ENCODE measurements at places on chromosomes 16 and 17.

DNA sequence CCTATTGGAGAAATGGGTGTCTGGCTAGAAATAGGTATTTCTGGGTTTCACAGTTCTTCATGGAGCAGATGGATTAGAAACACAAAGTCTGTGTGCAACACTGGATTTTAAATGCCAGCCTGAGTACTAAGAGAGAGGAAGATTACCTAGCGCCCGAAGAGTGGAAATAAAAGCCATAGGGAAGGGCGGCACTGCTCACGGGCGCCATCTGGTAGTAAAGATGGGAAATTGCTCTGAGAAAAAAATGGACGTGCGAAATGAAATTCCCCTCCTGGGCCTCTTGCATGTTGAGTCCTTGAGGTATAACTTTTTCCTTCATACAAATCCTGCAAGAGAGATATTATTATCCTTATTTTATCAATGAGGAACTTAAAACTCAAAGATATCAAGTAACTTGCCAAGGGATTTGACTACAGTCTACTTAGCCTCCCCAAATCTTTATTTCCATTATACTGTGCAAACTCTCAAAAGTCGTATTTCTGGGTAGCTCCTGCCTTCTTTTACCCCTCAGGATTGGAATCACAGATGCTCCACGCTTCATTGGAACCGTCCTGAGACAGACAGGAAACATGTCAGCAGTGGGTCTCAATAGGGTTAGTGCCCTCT, 72.8 kb downstream of the MMD start:
- peak; percentile 59 for DNase-seq

- DNase-seq: no peak
These were observed 11.3 kb downstream of the HS3ST3A1 start for GRCh38 chr17:13590441-13590840.

GRCh38 chr17:8489841-8490240, 54.2 kb downstream of the NDEL1 start:
- DNase-seq: no peak

DNA sequence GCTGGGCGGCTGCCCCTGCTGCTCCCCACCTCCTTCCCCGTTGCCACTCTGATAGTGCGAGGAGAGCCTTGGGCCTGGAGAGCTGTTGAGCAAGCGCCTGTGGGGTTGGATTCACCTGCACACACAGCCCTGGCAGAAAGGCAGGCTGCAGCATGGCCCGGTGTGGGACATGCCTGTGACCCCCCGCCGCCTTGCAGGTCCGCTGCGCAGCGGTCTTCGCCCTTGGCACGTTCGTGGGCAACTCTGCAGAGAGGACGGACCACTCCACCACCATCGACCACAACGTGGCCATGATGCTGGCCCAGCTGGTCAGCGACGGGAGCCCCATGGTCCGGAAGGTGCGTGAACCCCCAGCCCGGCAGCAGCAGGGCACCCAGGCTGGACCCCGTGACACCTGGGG, 106.8 kb upstream of the CHMP6 start:
- peak; percentile 5 for DNase-seq

GRCh38 chr16:11587643-11588247, 1.0 kb upstream of the LITAF start:
- DNase-seq: no peak

DNA sequence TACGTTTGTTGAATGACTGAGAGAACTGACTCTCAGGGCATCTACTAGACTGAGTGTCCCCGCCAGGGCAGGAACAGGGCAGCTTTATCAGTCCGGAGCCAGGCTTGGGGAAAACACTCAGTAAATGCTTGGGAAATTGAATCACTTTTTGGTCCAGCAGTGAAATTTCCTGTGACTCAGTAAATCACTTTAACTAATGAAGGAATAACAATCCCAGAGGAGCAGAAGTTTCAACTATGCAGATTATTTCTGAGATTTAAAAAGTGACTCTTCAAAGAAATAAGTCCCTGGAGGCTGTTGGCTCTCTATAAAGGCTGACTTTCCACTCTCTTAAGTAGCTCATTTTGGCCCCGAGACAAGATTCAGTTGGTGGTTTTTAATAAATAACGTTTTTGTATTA, 101.8 kb downstream of the FOXL1 start:
- DNase-seq: no peak

GRCh38 chr16:1312903-1313302, 3.5 kb downstream of the UBE2I start:
- DNase-seq: no peak

GRCh38 chr17:62693616-62694409, 66.3 kb downstream of the MRC2 start:
- no peak for DNase-seq

DNA sequence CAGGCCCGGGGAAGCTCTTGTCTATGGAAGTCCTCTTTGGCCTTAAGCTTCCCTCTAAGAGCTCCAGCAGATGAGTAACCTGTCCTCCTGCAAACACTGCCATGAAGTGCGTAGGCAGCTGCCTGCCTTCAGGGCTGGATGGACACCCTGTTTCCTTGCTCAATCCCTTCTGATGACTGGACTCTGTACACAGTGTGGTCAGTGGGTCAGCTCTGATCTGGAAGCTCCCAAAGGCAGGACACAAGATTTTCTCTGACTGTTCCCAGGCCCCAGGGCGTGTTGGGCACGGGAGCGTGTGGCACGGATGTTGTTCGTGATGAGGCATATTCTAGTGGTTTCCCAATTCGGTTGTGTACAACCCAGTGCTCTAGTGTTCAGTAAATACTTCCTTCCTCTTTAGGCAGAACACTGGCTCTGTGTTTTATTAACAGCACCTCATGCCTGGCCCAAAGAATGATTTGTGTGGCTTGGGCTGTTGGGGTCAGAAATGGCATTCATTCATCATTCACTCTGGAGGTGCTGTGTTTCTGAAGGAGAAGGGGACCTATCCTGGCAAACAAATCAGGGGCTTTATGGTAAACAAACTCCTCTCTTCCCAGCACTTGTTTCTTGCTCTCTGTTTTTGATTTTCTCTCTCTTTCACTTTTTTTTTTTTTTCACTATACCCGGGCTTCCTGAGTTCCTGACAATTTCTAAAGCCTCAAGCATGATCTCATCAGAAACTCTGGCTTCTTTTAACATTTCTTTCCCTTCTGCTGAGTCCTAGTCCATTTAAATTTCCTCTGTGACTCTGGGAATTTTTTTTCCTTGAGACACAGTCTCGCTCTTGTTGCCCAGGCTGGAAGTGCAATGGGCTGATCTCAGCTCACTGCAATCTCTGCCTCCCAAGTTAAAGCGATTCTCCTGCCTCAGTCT, 12.0 kb upstream of the RNF157 start:
- DNase-seq: no peak

DNA sequence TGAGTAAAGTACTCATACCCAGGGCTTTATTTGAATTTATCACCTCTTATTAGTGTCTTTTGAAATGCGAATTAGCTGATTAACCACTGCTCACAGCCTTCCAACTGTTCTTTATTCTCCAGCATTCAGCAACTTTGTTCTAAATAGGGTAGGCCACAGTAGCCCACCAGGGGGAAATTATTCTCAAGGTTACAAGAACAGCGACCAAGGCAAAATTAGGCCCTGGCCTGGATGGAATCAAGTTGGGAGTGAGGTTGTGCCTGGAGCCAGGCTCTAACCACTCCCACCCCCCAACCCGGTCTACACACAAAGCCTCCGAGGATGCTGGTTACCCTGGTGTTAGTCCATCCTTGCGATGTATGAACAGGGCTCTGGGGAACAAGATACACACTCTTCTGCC, 245.5 kb downstream of the STX8 start:
- DNase-seq: peak; percentile 69

GRCh38 chr16:67260426-67261063, 11.8 kb downstream of the SLC9A5 start:
- DNase-seq: peak; percentile 62

- no peak for DNase-seq
These were observed 298.3 kb downstream of the CDH11 start for GRCh38 chr16:64823481-64824075.

DNA sequence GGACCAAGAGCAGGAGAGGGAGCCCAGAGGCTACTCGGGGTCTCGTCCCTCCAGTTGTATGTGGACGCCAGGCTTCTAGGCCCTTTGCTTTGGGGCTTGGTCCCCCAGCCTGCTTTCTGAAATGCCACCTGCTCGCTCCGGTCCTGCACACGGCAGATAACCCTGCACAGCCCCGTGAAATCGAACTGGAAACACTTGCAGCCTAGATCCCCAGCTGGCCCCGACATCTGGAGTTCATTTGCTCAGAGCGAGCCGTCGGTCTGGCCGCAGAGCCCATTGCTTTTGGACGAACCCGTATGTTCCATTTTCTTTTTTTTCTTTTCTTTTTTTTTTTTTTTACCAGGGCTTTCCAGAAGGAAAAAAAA, 22.9 kb downstream of the C1QTNF1 start:
- no peak for DNase-seq

- peak; percentile 49 for DNase-seq
These were observed 76.0 kb downstream of the CHD9NB start for GRCh38 chr16:52976539-52977167.

- no peak for DNase-seq
These were observed 339.2 kb upstream of the PMFBP1 start for GRCh38 chr16:72511171-72511570.

DNA sequence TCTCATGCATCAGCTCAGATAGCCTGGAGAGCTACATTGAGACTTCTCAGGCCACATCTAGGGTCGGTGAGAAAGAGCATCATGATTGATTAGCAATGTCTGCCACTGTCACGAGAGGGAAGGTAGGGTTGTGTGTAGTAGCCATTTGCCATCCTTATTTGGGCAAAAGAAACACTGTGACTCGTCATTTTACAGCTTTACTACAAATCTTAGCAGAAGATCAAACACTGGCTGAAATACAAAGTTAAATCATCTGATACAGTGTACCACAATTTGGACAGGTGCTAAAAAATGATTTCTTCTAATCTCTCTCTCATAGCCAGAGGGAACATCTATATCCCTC, 334.3 kb downstream of the CBLN1 start:
- no peak for DNase-seq

DNA sequence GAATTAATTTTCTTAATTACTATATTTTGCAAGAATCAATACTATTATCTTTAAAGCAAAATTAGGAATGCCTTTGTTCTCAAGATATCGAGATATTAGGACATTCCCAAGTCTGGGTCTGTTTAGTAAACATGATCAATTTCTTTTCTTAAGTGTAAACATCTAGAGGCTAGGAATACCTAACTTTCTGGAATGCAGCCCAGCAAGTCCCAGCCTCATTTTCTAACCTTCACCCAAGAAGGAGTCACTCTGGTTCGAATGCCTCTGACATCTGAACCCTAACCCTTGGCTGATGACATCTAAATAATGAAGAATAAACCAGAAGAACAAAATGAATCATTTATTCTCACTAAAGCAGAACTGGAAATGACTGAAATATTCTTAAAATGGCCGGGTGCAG, 297.5 kb upstream of the IRX3 start:
- DNase-seq: no peak

DNA sequence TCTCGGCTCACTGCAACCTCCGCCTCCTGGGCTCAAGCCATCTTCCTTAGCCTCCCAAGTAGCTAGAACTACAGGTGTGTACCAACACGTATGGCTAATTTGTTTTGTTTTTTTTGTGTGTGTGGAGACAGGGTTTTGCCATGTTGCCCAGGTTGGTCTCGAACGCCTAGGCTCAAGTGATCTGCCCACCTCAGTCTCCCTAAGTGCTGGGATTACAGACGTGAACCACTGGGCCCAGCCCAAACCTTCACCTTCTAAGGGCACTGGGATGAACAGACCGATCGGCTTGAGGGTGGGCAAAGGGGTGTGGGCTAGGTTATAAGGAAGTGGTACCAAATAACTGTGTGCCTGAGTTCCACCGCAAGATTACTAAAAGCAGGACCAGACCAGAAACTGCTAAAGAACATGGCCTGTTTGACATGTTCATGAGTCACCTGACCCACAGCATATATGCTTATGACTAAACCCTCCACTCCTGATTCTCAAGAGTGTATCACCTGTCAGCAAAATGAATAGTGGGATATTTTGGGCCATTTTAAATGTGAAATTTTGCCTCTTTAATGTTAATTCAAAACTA, 8.1 kb downstream of the TMEM97 start:
- no peak for DNase-seq

DNA sequence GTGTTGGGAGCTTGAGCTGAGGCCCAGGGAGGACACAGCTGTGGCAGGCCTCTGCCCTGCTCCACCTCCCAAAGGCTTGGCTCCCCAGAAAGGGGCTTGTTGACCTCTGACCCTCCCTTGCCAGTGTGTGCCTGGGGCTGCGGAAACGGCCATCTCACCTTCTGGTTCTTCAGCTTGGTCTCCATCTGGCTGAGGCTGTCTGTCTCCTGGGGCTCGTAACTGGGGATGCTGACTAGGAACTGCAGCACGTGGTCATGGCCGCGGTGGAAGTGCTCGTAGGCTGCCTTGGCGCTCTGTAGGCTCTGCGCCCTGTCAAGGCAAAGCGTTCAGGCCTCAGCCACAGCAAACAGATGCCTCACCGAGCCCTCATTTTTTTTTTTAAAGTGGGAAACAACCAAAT, 42.7 kb downstream of the UBN1 start:
- no peak for DNase-seq

GRCh38 chr16:80377096-80377956, 163.5 kb upstream of the DYNLRB2 start:
- no peak for DNase-seq

DNA sequence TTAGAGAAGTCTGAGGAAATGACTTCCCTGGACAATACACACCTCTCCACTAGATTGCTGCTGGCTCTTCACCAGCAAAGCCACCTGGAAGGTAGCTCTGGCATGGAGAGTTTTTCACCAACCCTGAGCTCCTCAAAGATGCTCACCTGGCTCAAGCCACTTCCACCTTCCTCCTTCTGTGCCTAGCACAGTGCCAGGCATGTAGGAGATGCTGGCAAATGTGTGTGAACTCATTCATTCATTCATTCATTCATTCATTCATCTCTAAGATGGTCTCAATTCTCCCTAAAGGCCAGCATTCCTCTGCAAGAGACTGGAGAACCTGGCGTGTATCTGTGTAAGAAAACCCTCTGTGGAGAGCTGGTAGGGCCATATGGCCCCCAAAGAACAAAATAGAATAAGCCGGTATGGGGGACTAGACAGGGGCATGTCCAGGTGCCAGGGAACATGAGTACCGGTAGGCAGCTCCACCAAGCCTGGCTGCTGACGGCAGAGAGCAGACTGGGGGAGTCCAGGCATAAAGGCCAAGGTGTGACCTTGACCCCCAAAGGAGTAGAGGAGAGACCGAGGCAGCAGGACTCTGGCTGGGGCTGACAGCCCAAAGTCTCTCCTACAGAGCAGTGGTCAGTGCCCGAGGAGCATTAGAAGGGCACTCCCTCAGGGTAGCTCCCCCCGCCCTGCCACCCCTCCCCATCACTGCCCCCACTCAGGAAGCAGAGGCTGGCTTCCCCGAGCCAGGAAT, 132.2 kb upstream of the TNRC6C start:
- no peak for DNase-seq

DNA sequence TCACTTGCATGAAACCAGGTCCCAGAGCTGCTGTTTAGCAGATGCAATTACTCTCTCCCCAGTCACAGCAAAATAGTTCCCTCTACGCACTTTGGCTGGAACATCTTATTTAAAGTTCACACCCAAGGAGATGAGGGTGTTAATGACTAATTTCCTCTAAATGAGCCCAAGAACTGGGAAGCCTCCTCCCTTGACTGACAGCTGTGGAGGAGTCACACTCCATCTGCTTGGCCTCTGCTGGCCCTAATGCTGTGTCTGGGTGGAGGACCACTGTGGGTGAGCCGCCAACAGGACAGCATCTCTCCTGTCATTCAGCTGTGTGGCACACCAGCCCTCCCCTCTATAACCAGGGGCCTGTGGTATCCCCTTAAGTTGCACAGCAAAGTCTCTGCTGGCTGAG, 115.4 kb downstream of the SHISA6 start:
- no peak for DNase-seq

GRCh38 chr16:4578961-4579530, 22.9 kb downstream of the C16orf96 start:
- DNase-seq: no peak

- DNase-seq: no peak
These were observed 6.9 kb downstream of the ALYREF start for GRCh38 chr17:81884520-81884919.
